NCI-H146 (cell line): ENCODE measurements at places on chromosomes 3 and 15.

GRCh38 chr3:9241956-9242355 lies 7.5 kb downstream of the SRGAP3 start:
- no peak for DNase-seq

DNA sequence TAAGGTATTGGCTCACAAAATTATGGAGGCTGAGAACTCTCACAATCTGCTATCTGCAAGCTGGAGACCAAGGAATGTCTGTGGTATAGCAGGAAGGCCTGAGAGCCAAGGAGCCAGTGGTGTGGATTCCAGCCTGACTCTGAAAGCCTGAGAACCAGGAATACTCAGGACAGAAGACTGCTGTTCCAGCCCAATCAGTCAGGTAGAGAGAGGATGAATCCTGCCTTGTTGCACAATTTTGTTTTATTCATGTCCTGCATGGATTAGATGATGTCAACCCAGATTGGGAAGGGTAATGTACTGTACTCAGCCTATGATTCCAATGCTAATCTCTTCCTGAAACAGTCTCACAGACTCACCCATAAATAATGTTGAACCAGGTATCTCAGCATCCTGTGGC lies 312.4 kb upstream of the KCNMB2 start:
- DNase-seq = no peak

- no peak for DNase-seq
These were observed 28.4 kb upstream of the EPHB3 start for GRCh38 chr3:184532940-184533732.

GRCh38 chr15:100810229-100810628 lies 69.4 kb upstream of the ALDH1A3 start:
- no peak for DNase-seq

- peak; percentile 64 for DNase-seq
These were observed 64.9 kb upstream of the POLG start for GRCh38 chr15:89399238-89400115.

- DNase-seq = no peak
These were observed 274.4 kb upstream of the UMPS start for GRCh38 chr3:124455891-124456290.

DNA sequence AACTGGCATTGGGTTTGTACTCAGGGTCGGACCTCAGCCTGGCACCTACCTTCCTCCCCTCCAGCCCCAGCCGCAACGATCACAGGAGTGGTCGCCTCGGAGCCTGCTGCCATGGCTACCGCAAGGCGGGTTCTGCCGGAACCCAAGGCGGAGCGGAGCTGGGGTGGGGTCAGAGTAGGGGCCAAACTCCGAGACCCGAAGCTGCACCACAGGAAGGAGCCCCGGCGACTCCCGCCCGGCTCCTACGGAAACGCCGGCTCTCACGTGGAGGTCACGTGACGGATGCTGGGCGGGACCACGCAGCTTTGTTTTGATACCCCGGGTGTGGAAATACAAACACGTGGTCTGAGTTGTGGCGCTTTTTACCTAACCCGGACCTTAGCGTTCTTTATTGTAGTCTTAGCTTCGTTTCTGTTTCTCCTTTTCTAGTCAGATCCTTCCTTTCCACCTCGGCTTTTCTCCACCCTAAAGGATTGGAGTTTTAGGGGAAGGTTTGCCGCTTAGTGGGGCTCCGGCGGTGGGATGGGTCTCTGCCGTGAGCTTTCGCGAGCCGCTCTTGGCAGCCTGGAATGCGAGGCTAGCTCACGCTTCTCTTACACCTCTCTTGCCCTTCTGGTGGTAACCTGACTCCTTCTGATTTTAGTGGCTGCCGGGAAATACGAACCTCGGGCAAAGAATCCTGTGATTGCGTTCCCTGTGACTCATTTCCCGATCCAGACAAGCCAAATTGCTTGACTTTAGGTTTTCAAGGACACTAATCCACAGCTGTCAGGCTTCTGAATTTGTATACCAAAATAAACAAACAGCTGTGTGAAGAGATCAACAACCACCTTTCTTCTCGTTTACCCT lies at the start of gene HSPBAP1:
HSPBAP1 (minus strand) TSS at position 264 of the 849 bp plus-strand sequence; CDS start at position 113, 151 bp downstream.
- DNase-seq = no peak

DNA sequence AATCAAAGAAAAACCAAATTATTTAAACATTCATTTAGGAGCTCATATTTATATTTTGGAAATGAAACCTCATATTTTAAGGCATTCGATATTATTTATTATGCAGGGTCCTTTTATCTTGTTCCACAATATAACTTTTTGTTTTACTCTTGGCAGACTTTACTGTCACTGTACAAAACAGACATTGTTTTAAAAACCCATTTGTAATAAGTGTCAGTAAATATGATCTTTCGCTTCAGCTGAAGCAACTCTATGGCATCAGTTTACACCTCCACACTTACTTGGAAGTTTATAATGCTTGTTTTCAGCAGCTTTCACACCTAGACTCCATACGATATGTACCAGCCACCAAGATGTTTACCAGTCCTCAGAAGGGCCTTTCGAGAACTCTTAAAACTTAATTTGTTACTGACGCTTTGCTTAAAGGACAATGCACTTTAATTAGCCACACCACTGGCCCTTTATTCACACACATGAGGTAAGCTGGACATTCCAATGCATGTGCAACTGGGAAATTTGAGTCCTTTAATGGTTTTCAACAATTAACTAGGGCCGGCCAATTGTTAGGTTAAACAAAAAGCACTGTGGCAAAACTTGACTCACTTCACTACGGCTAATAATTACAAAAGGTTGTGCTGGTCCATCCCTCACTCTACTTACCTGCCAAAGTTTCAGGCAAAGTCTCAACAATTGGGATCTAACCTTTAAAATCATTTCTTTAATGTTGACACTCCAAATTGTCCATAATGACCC lies 16.7 kb downstream of the WWTR1 start:
- DNase-seq = no peak
